ENCODE measurements at places on chromosomes 12 and 14.

- DNase-seq, result no peak
Observed at GRCh38 chr12:23415180-23415579, 534.3 kb downstream of the SOX5 start.

DNA sequence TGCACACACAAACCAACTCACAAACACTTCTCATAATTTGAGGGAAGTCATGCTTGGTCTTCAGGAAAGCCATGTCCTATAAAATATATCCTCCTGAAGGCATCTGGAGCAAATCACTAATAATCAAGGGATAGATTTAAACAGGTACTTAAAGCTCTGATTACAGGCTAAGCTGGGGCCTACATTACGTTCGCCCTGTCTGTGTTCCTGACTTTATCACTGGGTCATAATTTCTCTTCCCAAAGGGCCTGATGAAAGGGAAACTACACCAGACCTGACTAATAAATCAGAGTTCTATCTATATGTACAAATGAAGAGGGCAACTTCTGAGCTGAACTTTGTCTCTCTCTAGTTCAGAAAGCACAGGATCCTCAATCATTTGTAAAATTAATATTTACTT lies 43.9 kb upstream of the RASSF8 start:
- no peak for DNase-seq

- DNase-seq, result no peak
Observed at GRCh38 chr12:96157427-96157826, 36.7 kb upstream of the ELK3 start.

DNA sequence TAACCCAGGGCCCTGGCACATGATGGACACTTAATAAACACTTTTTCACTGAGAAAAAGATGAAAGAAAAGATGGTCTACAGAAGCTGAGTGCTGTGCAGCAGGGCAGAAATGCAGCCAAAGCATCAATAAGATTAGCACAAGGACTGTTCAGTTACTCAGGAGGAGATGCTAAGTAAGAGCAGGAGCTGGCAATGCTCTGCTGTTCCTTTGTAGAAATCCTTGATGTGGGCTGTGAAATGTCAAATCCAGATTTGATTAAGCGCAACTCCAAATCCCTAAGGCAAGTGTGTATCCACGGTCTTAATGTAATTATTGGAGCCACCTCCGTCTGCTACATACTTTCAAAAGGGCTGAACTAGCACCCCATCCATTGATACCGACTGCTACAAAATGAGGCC lies 151.8 kb upstream of the BTG1 start:
- DNase-seq, result no peak

DNA sequence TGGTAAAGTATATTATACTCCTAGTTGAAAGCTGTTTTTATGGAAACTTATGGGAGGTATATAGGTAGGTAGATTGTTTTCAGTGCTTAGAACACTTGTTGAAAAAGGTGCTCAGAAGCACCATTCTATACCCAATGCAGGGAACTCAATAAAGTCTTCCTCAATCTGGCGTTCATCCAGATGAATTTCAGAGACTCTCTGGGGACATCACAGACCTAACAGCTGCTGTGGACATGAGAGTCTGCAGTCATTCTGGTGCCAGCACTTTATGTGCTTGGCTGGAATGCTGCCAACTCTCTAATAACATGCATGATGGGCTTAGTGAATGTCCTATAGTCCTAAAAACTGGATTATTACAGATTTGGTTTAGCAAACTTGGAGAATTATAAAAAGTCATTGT lies 115.9 kb downstream of the NTN4 start:
- peak; percentile 92 for DNase-seq

GRCh38 chr14:68062651-68063050 lies 243.1 kb downstream of the RAD51B start:
- no peak for DNase-seq

DNA sequence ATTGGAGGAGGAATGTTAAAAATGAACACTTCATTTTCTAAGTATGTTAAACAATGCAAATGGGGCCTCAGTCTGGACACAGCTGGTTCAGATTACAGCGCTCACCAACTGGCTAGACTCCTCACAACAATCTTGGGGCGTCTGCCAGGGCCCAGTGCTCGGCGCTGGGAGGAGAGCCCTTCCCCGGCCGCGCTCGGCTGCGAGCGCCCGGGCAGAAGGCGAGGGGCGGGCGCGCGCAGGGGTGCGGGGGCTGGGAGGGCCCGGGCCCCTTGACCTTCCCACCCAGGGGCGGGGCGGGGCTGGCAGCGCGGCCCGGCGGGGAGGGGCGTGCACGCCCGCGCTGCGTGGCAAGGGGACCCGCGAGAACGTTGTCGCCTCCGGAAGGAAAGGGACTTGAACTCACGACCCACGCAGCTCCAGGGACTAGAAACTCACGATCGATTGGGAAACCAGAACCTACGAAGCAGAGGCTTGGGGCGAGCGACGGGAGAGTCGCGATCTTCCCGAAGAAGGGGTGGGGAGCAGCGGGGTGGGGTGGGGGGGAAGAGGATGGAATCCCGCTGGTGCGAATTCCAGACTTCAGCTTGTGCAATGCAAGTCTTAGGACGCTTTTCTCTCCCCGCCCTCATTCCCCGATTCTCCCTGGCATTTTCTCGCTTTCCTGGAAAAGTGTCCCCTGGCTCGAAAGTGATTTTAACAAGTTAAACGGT lies at the start of gene FBLN5:
TSS of gene FBLN5 (minus strand) at position 220 of the 710 bp plus-strand sequence. CDS start 465 bp downstream, outside the sequence.
- DNase-seq, result peak; percentile 50

- no peak for DNase-seq
Observed at GRCh38 chr12:77767756-77768343, 62.8 kb upstream of the NAV3 start.

DNA sequence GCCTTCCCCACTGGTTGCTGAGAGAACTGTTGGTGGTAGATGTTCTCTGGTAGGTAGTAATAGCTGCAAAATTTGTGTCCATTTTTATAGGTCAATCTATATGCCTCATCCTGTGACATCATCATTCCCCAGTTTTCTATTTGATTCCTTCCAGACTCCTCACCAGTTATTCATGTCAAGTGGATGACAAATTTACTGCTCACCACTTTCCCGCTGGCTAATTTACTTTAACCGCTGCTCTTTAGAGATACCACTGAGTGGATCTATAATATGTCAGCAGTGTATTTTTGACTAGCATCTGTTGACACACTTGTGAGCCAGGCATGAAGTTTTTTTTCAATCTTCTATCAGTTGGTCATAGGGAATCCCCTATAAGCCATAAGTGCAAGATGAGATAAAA lies 24.6 kb downstream of the GPR65 start:
- no peak for DNase-seq

All from NCI-H510A treated with DMSO at 0.1 percent for 48 hours (cell line).